ENCODE measurements at places on chromosomes 4 and X.
A peak's percentile ranks its signal among the peaks of the same experiment; 100 is the strongest.

- DNase-seq = peak; percentile 21
Observed at GRCh38 chr4:16995451-16995850, 97.0 kb upstream of the LDB2 start.

DNA sequence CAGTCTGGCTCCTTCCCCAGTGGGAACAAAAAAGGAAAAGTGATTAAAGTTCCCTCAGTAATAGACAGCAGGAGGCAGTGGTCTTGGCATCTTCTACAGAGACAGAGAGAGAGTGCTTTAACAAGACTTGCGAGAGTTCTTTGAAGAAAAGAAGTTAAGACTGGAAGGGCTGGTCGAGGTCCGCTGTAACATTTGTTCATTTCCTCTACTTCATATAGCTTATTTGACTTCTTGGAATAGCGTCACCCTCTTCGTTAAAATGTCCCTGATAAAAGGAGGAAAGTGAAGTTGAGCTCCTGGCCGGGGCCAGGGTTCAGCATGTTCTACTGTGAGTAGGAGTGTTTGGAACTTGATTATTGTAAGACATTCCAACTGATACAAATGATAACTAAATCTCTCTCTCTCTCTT is 179.8 kb downstream of the SLIT2 start:
- no peak for DNase-seq

DNA sequence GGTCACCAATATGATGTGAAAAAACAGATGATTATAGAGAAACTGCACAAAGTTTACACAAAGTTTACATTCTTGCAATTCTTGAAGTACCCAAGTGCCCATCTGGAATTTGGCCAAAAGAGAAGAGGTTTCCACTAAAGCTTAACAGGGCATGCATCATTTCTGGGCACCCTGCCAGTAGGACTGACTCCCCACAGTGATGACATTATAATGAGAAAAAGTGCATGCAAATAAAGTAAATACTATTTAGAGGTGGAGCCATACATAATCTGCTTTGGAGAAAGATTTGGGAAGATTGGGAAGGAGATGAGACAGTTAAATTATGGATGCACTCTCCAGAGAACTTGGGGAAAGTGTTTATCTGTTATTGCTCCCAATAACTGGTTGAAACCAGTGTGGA is 93.7 kb upstream of the TRPC3 start:
- DNase-seq = peak; percentile 94

GRCh38 chrX:117990438-117990837 is 126.2 kb downstream of the KLHL13 start:
- DNase-seq = no peak

DNA sequence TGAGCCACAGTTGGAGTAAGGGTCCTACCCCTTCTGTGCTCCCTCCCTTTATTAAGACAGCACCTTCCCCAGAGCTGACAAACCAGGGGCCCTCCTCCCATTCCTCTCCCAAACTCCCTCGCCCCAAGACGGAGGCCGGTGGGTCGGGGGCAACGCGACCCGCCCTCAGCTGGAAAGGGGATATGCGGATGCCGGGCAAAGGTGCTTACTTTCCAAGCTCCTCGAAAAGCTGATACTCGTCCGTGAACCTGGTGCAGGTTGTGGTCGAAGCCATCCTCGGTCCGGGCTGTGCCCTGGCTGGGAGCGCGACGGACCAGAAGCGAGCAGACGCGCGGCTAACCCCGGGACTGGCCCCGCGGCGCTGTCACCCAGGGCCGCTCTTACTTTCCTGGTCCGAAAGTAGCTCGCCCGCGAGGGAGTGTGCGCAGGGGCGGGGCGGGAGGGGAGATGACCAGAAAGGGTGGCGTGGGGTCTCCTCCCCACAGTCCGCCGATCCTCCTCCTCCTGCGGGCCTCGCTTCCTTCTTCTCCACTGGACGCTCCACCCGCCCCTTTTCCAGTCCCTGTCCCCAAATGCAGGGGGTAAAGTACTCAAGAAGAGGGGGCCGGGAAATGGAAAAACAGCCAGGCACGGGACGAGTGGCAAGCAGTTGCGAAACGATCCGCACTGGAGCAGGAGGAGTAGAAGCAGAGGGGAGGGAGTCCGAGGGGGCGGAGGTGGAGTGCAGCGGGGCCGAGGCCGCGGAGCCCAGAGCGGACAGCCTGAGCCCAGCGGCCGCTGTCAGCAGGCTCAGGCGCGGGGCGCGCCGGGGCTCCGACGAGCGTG is 531 bp downstream of the CAMK2D start:
- DNase-seq = no peak

DNA sequence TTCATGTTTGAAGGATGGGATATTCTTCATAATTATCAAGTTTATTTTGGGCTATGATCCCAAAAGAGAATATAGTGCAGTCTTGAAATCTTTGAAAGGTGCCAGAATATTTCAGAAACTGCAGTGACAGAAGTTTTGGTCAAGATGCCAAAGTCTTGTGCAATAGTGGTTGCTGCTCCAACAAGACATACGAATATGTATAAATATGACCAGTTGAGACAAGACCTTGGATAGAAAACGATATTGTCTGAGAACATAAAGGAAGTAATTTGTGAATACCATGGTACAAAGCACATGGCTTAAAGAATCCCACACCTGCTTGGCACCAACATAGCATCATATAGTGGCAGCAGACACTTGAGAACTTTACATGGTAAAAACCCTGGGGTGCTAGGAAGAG is 48.6 kb upstream of the AMELX start:
- peak; percentile 29 for DNase-seq

DNA sequence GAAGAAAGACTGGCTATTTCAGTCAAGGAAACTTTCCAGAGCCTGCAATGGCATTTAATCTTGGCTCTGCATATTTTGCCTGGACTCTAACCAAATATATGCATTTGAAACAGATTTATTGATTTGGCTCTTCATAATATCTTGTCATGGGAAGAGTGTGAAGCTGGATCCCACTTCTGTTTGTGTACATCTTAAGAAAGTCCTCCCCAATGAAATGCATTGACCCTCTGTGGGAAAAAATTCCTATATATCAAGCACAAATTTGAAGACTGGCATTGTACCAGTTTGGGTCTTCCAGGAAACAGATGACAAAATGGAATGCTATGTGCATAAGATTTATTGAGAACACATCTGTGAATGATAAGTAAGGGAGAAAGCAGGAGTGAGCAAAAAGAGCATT is 897.3 kb upstream of the TENM3 start:
- DNase-seq = peak; percentile 27

- no peak for DNase-seq
Observed at GRCh38 chr4:147421456-147421855, 59.4 kb upstream of the EDNRA start.

- DNase-seq = no peak
Observed at GRCh38 chr4:4574052-4574451, 32.2 kb upstream of the STX18 start.

DNA sequence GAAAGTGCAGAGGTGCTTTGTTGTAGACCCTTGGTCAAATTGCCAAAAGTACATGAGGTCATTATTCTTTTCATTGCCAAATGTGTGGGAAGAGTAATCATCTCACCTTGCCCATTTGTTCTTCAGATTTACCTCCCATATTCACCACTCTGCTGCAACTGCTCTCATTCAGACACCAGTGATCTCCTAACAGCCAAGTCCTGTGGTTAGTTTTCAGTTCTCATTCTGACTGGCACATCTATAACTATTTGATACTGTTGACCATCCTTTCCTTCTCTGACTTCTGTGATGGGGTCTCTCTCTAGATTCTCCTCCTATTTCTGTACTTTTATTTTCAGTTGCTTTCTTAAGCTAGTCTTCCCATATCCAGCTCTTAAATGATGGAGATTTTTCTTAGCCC is 39.8 kb downstream of the GRIA3 start:
- DNase-seq = no peak

DNA sequence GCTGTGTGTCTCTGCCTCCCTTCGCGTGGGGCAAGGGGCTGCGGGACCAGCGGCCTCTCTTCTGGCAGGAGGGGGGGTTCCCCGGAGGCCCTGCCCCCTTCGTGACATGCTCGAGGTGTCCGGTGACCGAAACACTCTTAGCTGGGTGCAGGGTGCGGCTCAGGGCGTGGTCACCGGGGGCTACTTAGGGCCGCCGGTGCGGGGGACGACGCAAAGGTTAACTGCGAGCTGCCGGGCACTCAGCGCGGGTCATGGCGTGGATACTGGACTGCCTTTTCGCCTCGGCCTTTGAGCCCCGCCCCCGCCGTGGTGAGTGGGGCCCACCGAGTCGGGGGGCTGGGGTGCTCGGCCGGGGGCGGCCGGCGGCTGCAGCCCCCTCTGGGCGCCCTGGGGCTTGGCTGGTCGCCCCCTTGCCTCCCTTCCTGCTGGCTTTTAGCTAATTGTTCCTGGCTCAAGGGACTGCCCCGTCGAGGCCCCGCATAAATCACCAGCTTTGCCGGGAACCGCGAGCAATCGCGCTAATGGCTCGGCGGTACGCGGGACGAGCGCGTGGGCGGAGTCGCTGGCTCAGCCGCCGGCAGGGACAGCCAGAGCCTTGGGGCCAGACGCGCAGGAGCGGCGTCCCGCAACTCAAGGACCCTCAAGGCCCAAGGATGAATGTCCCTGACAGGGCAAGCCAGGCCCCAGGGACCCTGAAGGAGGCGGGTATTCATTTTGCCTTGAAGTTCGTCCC is at the start of gene ARHGAP36:
Gene ARHGAP36 (plus strand): TSS at position 211 of the 733 bp plus-strand sequence. CDS start 23,320 bp downstream, outside the sequence.
- DNase-seq = no peak

GRCh38 chrX:36963852-36964251 is 44.3 kb upstream of the FAM47C start:
- no peak for DNase-seq

DNA sequence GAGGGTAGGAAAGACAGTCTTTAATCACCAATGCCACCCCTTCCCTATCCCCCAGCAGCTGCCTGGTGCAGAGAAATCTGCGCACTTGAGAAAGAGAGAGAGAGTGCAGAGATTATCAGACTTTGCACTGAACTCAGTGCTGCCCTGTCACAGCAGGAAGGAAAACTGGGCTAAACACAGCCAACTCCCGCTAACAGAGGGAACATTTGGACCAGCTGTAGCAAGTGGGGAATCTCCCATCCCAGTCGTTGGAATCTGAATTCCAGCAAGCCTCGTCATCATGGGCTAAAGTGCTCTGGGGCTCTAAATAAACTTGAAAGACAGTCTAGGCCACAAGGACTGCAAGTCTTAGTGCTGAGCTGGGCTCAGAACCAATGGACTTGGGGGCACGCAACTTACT is 168.7 kb downstream of the DLG3 start:
- DNase-seq = peak; percentile 25

DNA sequence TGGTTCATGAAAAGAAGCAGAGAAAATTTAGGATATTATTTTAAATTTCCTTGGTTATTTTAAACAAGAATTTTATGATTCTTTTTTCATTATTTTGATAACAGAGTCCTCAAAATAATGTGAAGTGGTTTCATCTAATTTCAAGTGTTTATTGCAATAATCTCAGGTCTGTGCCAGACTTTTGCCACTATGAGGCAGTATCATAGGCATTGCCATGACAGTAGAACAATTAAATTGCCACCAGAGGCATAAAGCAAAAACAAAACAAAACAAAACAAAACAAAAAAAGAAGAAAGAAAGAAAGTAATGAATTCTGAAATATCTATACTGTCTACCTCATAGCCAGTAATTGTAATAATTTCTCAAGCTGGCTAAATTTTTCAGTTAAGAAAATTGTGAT is 739.2 kb downstream of the KCTD8 start:
- DNase-seq = no peak

DNA sequence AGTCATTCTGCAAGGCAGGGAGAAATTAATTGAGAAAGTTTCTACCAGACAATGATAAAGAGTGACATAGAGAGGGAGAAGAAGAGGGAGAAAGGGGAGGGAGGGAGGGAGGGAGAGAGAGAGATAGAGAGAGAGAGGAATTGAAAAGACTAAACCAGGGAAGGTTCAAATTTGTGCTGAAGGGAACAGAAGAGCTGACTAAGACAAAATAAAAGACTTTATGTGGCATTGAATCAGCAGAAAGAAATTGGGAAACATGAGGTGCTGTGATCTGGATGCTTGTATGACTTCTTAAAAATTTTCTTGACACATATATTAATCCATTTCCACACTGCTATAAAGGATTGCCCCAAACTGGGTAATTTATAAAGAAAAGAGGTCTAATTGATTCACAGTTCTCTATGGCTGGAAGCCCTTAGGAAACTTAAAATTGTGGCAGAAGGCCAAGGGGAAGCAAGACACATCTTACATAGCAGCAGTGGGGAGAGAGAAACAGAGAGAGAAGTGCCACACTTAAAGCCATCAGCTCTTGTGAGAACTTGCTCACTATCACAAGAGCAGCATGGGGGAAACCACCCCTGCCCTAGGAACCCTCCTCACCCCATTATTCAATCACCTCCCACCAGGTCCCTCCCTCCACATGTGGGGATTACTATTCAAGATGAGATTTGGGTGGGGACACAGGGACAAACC is 13.5 kb upstream of the CXCL6 start:
- DNase-seq = no peak

- no peak for DNase-seq
Observed at GRCh38 chr4:73525611-73526010, 44.1 kb downstream of the AFM start.

- no peak for DNase-seq
Observed at GRCh38 chr4:184785813-184786212, 40.0 kb downstream of the ACSL1 start.

DNA sequence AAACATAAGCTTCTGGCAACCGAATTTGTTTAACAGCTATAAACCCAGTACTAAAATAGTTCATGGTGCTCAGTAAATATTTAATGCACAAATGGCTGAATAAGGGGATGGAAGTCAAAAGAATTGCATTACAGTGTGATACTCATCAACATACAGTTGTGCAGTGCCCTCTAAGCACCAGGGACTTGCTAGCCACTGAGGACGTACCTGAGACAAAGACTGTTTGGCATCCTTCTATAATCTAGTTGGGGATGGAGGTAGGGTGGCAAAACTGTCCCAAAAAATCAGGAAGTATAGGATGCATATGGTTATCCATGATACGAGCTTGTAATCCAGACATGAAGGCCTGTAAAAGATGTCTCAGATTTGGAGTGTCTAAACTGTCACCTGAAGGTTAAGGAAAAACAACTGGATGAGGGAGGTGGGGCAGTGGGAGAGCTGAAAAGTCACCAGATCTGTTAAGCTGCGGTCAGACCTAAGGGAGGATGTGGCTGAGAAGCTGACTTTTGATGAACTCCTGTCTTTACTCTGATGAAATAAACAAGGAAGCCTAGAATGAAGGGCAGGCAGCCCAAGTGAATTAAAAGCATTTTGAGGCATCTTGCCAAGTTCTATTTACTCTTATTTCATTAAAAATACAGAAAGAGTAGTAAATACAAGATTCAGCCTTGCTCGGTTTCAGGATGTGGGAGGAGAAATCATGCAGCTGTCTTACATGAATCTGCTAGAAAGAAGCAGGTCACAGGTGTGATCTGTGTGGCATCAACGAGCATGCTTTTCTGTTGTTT is 12.0 kb upstream of the CD38 start:
- DNase-seq = no peak

GRCh38 chr4:6885953-6886557 is 23.6 kb upstream of the TBC1D14 start:
- DNase-seq = peak; percentile 51

GRCh38 chr4:175635546-175635945 is 176.5 kb downstream of the GPM6A start:
- no peak for DNase-seq

DNA sequence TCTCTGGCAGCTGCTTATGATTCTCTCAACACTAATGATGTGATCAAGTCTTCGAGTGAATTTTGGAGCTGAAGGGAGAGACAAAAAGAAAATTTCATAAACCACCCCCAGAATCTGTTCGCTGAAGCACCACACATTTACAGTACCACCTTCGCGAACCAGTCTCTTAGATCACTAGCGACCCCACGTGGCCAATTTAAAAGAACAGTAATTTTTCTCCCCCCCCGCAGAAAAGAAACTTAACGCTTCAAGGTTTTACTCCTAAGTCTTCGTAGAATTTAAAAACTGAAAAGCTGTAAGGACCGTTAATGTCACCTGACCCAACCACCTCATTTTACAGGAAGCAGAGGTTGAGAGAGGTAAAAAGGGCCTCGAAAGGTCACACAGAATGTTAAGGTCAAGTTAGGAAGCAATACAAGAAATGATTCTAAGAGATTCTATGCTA is 187.5 kb downstream of the QDPR start:
- peak; percentile 68 for DNase-seq

Data from fibroblast of skin of abdomen (primary cell).